ENCODE measurements at places on chromosomes 11 and 22.

DNA sequence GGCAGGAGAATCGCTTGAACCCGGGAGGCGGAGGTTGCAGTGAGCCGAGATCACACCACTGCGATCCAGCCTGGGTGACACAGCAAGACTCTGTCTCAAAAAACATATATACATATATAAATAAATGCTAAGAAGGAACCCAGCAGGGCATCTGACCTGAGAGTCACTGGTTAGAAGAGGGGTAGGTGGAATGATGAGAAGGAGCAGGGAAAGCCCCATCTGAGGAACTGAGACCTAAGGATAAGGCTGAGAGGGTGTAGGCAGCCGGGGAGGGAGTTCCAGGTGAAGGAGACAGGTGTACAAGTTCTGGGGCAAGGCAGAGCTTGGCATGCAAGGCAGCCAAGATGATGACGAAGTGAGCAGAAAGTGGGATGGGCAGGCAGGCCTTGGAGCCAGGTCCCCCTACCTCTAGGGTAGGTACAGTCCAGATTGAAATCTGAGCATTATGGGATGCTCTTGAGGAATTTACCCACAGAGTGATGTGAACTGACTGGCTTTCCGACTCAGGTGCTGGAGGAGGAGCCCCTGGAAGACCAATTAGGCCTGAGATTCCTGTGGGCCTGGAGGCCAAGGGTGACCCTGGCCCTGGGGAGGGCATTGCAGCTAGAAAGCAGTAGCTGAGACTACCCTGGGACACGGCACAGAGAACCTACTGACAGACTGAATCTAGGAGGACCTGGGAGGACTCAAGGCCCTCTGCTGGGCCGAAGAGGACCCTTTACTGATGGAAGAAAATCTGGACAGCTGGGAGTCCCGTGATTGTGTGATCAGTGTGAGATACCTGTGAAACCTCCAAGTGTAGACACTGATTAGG, 22.8 kb downstream of the KLHL22 start:
- DNase-seq, result no peak

GRCh38 chr11:121039971-121040613, 16.2 kb downstream of the TBCEL start:
- DNase-seq, result no peak

DNA sequence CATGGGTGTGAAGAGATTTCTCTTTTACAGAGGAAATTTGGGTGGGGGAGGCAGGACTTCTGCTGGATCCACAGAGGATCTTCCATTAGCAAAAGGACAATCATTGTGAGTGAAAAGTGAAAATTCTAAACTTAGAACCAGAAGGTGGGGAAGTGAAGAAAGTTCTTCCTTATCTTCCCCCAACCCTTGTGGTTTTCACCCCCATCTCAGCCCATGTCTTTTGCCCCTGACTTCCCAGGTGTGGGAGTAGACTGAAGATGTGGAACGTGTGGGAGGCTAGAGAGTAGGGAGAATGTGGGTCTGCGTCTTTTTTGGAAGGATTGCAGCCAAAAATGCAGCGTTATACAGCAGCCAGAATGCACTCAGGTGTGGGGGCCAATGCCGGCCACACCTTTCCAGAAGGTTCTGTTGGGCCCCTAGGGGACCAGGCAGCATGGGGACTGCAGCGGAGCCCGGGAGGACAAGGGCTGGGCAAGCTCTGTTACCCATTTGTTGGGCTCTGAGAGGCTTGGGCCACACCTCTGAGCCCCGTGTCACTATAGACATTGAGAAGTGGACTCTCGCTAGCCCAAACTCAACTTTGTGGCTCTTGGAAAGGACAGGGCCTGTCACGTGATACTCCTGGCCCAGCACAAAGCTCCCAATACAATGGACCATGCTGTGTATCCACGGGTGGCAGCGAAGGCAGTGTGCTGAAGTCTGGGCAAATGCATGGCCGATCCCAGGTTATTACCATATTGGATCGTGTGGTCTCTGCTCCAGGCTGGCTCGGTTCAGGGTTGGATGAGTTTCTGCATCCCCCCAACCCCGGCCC, 32.8 kb upstream of the LINC01488 start:
- no peak for DNase-seq

GRCh38 chr11:93574638-93575220, 31.5 kb upstream of the SMCO4 start:
- no peak for DNase-seq

- DNase-seq, result no peak
Observed at GRCh38 chr11:22792497-22792896, 37.1 kb downstream of the SVIP start.
